ENCODE measurements at places on chromosomes 6 and 20.

DNA sequence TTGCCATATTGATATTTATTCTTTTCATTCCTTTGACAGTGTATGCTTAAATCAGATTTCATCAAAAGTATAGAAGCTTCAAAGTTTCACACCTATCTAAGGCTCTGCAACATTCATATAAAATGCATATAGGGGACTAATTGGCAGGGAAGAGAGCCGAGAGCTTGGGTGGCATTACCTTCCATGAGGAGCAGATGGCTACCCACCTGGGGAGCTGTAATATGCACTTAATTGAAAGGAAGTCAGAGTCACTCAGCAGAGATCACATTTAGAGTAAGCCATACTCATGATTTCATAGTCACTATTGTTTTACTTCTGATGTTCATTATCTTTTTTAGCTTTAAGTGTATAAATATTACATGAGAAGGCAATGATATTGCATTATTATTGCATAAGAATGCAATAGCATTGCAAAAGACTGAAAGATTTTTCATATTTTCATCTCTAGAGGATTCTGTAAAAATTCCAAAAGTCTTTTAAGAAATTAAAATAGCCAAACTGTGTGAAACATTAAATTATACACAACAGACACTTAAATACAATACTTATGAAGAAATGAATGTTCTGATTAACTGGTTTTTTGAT, 1305.2 kb downstream of the EPHA7 start:
- no peak for DNase-seq

DNA sequence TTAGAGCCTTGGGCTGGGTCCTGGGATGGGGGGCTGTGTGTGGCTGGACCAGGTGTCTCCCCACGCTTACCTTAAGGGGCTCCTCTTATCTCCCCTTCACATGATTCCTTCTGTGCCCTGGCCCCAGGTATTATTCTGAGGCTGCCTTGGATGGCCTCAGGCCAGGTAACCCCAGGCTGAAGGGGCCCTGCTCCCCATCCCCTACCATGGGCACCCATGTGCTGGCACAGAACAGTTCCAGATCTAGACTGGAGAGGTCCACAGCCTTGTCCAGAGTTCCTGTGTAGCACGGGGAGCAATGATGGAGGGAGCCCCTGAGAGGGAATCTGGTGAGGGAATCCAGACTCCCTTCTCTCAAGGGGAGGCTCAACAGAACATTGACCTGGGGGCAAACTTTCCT, 32.1 kb downstream of the MOCS1 start:
- DNase-seq: no peak

- no peak for DNase-seq
Measured at GRCh38 chr6:82954356-82954755, 111.3 kb downstream of the UBE3D start.

DNA sequence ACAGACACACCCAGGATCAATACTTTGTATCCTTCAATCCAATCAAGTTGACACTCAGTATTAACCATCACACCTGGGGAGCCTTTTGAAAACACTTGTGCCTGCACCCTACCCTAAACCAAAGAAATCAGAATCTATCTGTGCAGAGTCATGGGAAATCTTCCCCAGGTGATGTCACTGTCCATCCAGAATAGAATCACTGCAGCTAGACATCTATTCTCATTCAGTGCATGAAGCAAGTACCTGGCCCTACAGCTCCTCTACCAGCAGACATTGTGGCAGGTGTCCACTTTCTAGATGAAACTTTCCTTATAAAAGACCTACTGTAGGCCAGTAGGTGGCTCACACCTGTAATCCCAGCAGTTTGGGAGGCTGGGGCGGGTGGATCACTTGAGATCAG, 262.4 kb upstream of the MARCKS start:
- no peak for DNase-seq

GRCh38 chr6:15121443-15121842, 124.4 kb upstream of the JARID2 start:
- no peak for DNase-seq

- DNase-seq: no peak
Measured at GRCh38 chr6:5674721-5675120, 332.0 kb downstream of the NRN1 start.

DNA sequence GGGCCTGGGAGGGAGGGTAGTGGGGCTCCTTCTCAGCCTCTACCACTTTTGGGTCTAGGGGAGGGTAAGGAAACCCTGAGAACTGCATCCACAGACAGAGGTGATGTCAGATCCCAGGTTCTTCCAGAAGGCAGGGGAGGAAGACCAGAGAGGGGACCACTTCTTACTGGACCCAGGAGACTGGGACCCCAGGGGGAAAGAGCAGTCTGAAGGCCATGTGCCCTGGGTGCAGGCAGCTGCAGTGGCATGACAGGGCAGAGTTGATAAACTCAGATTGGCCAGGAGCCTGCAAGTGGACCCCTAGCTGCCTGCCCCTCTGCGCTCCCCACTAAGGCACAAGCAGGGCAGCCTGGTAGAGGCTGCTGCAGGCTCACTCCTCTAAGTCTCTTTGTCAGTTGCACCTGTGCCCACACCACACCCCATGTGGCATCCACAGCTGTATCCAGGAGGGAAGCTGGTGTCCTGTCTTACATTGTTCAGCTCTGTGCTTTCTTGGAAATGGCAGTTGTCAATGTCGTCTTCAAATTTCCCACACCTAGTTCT, 2.7 kb downstream of the CST9L start:
- no peak for DNase-seq

GRCh38 chr6:548517-548916, 108.4 kb downstream of the HUS1B start:
- DNase-seq: peak; percentile 47

DNA sequence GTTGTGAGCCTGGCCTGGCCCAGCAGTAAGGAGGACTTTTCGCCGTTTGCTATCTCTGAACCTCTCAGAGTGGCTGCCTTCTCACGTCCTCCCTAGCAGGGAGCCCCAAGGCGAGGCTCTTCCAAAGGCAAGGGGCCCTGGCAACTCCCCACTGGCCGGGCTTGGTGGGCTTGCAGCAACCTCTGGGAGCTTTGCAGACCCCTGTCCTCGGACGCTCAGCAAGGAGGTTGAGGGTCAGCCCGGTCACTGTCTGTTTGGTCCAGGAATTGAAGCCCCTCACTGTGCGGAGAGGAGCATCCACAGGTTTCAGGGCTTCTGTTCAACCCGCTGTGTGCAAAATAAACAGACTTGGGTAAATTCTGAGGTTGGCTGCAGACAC, 28.2 kb upstream of the TBXT start:
- DNase-seq: no peak

DNA sequence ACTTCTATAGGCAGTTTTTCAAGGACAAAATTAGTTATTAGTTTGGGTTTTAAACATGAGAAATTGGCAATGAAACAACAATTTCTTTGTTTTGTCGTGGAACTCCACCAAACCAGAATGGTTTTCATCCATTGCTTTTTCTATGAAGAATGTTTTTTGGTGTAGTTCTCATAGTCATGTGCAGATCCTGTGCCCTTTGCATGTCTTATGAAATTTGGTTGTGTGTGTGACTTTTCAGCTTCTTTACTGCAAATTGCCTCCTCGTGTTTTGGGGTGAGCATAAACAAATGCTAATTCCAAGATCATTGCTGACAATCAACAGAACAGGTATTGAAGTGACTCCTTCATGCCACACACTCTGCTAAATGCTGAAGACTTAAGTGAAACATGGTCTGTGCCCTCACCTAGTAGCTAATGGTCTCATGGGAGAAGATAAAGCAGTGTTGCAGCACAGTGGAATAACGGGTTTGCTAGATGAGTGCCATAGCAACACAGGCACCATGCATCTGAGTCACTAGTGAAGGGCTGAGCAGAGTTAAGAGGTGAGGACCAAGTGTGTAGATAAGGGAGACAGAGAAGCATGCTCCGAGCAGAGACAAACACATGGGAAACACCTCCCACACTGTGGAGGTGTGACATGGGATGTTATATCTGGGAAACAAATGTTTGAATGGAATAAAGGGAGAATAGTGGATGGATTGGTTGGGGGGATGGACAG, 120.0 kb downstream of the SLC16A10 start:
- DNase-seq: no peak

DNA sequence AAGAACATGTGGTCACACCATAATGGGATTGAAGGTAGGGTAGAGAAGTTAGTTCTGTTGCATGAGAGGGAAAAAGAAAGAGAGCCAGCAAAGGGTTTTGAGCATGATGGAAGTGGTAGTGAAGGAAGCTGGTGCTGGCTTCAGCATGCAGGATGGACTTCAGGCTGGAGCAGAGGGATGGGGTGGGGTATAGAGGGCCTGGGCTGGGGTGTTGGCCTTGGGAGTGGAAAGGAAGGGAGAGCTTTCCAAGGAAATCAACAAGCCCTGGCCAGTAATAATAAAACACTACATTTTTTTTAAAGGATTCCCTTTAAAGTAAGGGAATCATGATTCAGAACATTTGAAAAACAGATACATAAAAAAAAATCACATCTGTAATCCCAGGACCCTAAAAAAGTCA, 61.2 kb downstream of the LAMA4 start:
- DNase-seq: no peak

- DNase-seq: no peak
Measured at GRCh38 chr20:830011-830521, 3.4 kb upstream of the FAM110A start.

GRCh38 chr20:62979876-62980373, 26.8 kb downstream of the BHLHE23 start:
- no peak for DNase-seq

GRCh38 chr6:90220273-90220672, 76.4 kb downstream of the BACH2 start:
- DNase-seq: no peak

DNA sequence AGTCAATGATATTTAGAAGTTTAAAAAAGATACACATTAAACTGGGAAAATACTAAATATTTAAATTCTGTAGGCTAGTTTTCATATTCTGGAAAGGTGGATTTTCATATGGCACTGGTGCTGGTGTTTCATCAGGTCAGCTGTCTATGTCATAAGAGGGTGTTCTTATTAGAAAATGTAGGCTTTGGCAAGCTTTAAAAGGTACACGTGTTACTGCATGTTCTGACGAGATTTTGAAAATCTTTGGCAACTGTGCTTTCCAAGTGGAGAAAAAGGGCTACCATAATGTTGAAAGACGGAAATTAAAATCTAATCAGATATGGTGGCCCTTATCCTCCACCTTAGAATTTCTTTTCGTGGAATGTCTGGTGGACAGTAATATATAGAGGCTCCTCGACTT, 30.0 kb downstream of the SLC22A3 start:
- DNase-seq: no peak

GRCh38 chr6:93176070-93176469, 243.3 kb downstream of the EPHA7 start:
- DNase-seq: no peak

- no peak for DNase-seq
Measured at GRCh38 chr6:135193221-135193620, 12.1 kb downstream of the MYB start.

- no peak for DNase-seq
Measured at GRCh38 chr20:58976061-58976730, 4.9 kb upstream of the NELFCD start.

DNA sequence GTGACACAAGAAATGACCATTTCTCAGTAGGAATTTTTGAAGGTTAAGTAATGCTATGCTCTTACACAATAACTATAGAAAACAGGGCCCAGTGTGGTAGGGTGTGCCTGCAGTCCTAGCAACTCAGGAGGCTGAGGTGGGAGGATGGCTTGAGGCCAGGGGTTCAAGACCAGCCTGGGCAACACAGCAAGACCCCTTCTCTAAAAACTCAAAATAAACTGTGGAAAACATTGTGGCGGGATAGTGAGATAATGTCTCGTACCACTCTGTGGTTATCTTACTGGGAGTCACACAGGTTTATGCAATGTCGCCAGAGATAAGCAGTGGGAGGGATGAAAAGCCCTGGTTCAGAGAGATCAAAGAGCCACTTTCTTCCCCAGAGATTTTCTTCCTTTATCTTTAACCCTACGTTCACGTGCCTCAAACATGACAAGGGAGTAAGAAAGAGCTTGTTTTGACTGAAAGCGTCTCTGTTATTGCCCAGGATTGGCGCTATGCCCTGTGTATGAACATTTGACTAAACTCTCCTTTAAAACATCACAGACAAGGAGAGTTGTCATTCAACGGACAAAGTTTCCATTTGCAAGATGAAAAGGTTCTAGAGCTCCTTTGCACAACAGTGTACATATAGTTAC, 13.9 kb downstream of the GCM1 start:
- no peak for DNase-seq

DNA sequence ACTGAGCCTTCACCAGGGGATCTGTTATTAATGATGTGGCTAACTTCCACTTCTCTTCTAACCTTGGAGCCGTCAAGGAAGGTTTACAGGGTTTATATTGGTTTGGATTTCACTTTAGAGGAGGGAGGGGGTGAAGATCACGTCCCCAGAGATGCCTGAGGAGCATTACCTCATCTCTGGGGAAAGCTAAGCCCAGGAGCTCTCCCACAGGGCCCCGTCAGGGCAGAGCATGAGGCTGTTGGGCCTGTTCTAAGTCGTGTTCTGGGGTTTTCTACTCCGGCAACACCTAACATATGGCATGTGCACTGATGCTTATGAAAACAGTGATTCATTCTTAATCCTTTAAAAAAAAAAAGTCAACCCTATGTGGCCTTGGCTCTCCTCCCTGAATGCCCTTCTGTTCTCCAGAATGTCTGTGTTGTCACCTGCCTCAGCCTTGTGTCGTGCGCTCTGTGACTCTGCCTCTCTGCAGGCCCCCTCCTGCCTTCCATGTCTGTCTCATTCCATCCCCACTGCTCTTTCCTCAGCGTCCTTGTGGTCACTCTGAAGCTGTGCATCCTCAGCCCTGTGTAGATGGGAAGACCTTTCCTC, 97.4 kb upstream of the JARID2 start:
- DNase-seq: no peak

GRCh38 chr6:169850154-169850553, 98.7 kb downstream of the ERMARD start:
- no peak for DNase-seq

DNA sequence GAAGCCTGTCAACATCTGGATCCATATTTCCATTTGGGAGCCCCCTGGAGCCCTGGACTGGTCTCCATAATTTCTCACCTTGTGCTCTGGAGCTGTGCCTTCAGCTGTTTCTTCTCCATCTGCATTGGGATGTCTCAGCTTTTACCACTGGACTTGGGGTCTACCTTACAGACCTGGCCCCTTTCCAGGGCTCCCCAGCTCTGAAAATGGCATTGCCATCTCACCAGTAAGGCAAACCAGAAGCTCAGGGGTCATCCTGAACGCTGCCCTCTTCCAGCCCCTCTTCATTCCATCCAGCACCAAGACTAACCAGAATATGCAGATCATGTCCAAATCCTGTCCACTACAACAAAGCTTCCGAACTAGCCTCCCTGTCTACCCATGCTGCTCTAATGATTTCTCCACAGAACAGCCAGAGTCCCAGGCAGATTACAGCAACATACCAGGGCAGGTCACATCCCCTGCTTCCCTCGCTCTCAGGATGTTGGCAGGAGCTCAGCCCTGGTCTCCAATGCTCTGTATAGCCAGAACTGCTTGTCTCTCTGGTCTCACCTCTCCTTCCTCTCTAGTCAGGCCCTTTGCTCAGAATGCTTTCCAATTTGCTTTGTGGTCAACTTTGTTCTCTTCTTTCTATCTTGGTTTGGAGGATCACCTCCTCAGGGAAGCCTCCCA, 17.7 kb upstream of the NNAT start:
- DNase-seq: no peak

- no peak for DNase-seq
Measured at GRCh38 chr6:111683157-111683556, 77.5 kb upstream of the TRAF3IP2 start.

Data from activated T-cell treated with anti-CD3 and anti-CD28 coated beads for 48 hours (primary cell).